PC-3 (cell line): ENCODE measurements at places on chromosomes 1 and 21. TPM values are rescaled to one million over a fixed set of nuclear protein-coding genes. Genes with fewer than 3 reads are reported as not detected.

DNA sequence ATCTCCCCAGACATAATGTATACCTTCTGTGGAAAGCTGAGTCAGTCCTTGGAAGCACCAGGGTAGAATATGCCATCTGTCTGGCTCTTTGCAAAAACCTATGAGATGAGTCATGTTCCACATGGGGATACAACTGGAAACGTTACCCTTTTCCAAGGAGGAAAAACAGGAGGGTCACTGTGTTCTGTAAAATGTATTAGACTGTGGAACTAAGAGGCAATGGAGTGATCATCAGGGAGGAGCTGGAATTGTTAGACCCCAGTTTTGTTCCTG, 16.1 kb upstream of the PSMD4 start:
- peak; percentile 38 for DNase-seq

GRCh38 chr1:62493656-62494055, 56.8 kb downstream of the USP1 start:
- peak; percentile 73 for DNase-seq

- no peak for DNase-seq
Measured at GRCh38 chr1:150555971-150556865, 7.0 kb downstream of the ADAMTSL4 start.

DNA sequence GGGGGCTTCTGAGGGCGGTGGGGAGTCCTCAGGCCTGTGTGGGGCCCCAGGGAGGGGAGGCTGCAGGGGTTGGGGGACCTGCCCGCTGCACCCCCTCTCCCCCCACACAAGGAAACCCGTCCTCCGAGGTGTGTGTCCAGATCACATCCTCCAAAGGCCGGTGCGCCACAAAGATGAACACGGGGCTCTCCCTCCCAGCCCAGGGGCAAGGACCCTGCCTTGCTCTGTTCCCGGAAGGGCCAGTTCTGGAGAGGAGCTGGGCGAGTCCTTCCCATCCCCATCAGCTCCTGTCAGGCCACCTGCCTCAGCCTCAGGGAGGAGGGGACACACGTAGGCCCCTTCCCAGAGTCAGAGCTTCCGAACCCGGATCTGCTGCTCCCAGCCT, 2.5 kb upstream of the TTLL10 start:
- no peak for DNase-seq

KCNH1 gene
- not detected in 2 replicates for total RNA-seq

DNA sequence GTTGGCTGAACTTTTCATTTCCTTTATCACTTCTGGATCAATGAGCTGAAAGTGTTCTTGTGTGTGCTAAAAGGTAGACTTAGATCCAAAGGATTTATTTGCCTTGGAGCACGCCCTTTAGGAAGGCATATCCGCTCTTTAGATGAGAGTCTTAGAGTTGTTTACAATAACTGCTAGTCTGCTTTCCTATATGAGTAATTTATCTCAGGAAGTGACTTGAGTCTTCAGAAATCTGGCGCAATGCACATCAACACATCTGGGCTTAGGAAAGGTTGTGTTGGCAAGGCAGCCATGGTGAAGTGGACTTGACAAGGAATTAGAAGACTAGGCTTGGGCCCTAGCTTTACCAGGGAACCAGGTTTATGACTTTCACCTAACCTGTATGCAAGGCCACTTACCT, 204.1 kb upstream of the PTGFR start:
- peak; percentile 84 for DNase-seq

GRCh38 chr1:154760469-154760933, 109.6 kb downstream of the KCNN3 start:
- peak; percentile 56 for DNase-seq

DNA sequence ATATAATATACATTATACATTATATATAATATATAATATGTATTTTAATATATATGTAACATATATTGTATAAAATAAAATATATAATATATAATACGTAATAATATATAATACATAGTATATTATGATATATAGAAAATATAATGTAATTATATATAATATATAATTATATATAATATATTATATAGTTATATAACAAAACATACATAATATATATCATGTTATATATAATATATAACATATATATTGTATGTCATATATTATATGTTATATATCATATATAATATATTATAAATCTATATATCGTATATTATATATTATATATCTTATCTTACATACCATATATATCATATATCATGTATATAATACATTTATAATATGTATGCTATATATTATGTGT, 248.2 kb upstream of the TPTE start:
- DNase-seq, result no peak

- peak; percentile 22 for DNase-seq
Measured at GRCh38 chr1:194466706-194467105, 1280.3 kb upstream of the B3GALT2 start.

- DNase-seq, result no peak
Measured at GRCh38 chr1:224201383-224201782, 18.3 kb downstream of the DEGS1 start.

ADAMTS1 gene
- total RNA-seq, result 12.9 and 25.1 TPM in 2 replicates

PRDM16 gene
- 0.04 and 0.17 TPM in 2 replicates for total RNA-seq

CFHR1 gene
- total RNA-seq, result not detected in 2 replicates

CA6 gene
- 0.18 TPM in 1 of 2 replicates, not detected in the other for total RNA-seq

DNA sequence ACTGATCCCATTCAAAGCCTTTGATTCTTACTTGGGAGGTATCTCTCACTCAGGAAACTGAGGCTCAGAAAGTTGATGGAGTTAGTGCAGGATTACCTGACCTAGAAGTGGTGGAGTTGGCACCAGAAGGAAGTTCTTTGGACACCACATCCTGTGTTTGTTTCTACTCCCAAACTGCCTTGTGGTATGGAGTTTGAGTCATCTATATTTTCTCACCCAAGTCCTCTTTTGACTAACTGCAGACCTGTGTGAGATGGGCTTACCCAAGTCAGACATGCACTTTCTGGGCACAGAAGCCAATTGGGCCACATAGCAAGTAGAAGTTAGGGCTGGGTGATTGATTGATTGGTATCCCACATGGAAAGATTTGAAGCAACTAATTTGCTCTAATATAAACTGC, 36.1 kb downstream of the FGGY start:
- DNase-seq, result peak; percentile 65

LCE2C gene
- not detected in 2 replicates for total RNA-seq

- no peak for DNase-seq
Measured at GRCh38 chr1:79005945-79006344, 585 bp downstream of the ADGRL4 start.
